ENCODE measurements at places on chromosomes 12 and 14. TPM values are rescaled to one million over a fixed set of nuclear protein-coding genes. Genes with fewer than 3 reads are reported as not detected.

GRCh38 chr14:22837114-22837749 lies 847 bp downstream of the MMP14 start:
- DNase-seq = no peak

MMP19 gene
- total RNA-seq = 10.7 TPM

TEX22 gene
- 0.17 TPM for total RNA-seq

DNA sequence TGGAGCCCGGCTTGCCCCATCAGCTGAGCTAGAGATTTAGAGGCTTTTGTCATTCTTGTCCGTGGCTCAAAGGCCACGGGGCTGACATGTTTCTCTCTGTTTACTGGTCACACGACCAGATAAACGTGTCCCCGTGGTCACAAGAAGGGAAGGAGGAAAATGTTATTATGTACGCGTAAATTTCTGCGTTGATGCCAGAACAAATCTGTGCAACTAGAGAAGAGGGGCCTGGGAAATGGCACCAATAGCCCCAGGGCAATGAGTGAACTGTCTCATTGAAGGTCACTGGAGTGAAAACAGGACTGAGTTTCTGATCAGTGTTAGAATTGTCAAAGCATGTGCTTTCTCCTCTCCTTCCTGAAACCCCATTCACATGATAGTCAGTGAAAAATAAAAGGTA lies 25.3 kb downstream of the OAS2 start:
- DNase-seq = no peak

DNA sequence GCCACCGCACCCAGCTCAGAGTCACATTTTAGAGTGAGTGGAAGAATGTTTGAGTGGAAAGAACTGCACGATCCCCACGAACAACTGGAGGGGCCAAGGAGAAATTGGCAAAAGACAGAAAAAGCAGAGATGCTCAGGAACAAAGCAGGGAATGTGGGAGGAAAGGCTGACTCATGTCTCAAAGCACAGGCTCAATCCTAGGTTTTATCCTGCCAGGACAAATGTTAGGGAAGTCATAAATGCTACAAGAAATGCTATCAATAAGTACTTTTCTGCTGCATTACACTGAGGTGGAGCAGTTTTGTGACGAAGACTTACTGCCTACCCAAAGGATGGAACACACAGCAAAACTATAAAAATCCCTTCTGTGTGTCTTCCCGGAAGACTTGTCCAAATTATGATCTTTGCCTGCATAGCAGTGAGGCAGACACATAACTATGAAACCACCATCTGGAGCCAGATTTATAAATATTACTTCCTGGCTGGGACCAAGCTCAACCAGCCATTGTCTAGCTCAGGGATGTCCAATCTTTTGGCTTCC lies 26.7 kb downstream of the NIN start:
- peak; percentile 60 for DNase-seq

GRCh38 chr14:94992046-94992445 lies 165.3 kb downstream of the DICER1 start:
- DNase-seq = no peak

DNA sequence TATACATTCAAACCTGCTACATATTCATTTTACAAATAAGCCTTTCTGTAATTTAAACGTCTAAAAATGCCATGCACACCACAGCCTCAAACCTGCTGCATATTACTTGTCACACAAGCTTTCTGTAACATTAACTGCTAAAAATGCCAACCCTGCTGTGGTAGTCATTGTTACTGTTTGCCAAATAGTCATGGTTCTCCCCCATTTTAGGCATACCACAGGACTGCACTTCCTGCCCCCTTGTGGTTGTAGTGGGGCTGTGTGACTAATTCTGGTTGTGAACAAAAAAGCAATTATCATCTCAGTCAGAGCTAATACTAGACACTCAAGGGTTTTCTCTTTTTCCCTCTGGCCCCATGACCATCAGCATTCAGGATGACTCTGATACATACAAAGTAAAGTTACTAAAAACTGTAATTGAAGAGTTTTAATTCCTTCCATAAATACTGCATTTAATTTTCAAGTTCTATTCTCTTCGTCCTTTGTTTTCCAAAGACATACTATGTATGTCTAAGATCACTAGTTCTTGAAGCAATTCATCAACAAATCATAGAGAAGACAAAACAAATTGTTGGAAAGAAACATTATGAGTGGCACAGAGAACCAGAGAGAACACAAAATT lies 5.7 kb upstream of the SLC35F4 start:
- DNase-seq = no peak

DNA sequence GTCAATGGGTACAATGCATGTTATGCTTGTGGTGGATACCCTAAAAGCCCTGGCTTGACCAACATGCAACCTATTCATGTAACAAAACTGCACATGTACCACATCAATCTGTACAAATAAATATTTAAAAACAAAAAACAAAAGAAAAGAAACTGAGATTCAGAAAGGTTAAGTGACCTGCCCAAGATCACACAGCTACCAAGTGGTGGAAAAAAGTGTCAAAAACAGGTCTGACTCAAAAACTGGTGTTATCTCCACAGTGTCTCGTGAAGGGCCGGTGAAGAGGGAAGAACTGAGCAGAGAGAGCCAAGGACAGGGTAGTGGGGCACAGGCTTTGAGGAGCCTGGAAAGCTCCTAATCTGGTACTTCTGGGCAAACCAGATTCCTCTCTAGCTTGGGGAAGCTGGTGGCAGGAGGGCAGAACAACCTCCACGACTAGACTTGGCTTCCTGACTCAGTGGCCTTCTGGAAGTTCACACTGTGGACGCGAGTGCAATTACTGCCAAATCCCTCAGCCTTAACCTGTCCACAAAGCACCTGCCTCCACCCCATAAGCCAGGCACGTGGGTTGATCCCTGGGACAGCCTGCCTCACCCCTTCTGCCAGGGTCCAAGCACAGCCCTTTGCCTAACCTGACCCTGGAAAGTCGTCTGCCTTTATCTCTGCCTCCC lies 15.6 kb downstream of the ZBTB39 start:
- peak; percentile 72 for DNase-seq

- DNase-seq = no peak
Observed at GRCh38 chr14:34213332-34213731, 248.7 kb downstream of the SPTSSA start.

NPFF gene
- total RNA-seq = not detected

- no peak for DNase-seq
Observed at GRCh38 chr12:125189015-125189414, 123.8 kb downstream of the AACS start.

- DNase-seq = no peak
Observed at GRCh38 chr14:91154851-91155625, 41.2 kb downstream of the DGLUCY start.

CCDC196 gene
- total RNA-seq = not detected

TRIM9 gene
- 0.66 TPM for total RNA-seq

- no peak for DNase-seq
Observed at GRCh38 chr12:74066476-74066875, 471.2 kb upstream of the ATXN7L3B start.

FAM222A gene
- 3.8 TPM for total RNA-seq

TESPA1 gene
- 2.9 TPM for total RNA-seq

DNA sequence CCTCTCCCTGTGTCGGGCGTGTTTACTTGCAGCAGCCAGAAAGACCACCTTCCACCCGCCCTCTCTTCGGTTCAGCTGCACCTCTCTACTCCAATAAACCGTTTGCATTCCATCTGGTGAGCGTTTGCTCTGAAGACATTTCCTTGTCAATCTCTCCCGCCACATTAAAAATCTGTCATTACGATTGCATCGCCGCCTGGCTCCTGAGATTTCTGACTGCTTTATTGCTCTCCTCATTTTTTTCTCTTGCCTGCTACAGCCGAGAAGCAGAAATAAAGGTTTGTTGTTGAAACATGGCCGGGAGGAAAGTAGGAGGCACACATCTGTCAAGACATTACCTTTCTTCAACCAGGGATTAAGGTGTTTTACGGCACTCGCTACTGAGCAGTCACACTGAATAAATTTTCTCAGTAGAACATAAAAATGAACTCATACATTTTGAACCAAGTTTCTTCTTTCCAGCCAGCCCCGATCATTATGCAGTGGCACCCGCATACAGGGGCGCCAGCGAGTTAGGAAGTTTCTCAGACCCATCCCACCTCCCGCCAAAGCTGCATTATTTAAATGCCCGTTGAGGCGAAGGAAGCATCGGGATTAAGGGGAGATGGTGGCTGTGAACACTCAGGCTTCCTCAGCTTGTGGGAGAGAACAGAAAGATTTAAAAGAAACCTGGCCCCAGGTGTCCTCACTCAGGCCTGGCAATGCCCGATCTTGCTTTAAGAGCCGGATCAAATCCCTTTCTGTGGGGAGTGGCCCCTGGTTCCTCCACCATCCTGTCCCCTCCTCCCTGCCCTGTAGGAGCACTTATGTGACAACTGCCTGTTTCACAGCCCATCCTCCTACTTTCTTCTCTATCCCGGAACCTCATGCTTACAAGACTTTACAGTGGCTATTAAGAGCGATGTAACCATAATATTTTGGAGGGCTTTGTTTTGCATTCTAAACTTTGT lies 1108.9 kb downstream of the BCL11B start:
- no peak for DNase-seq

SNRPF gene
- 9.6 TPM for total RNA-seq

GRCh38 chr12:46717159-46717558 lies 108.6 kb downstream of the SLC38A4 start:
- no peak for DNase-seq

GRCh38 chr14:61471297-61472005 lies 150.1 kb downstream of the PRKCH start:
- no peak for DNase-seq

DNA sequence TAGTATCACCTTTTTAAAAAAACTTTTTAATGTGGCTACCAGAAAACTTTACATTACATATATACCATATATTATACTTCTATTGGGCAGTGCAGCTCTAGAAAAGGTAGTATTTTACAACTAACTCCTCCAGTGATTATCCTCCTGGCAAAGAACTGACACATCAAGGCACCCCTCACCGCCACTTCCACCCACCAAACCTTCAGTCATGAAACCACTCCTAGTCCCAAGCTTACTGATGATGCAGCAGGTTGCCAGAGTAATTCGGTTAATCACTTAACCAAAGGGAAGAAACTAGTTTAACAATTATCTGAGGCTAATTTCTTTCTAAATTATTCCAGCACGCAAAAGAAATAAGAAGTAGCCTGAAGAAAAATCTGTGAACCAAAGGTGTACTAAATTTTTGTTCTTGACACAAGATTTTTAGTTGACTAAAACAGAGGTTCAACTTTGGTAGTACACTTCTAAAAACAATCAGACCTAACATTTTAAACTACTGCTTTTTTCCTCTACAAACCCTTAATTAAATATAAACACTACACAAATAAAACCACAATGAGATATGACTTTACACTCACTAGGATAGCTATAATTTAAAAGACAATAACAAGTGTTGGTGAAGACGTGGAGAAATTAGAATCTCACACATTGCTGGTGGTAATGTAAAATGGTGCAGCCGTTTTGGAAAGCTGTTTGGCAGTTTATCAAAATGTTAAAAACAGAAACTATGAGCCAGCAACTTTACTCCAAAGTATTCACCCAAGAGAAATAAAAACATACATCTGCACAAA lies 16.7 kb downstream of the SPPL3 start:
- DNase-seq = no peak

DNA sequence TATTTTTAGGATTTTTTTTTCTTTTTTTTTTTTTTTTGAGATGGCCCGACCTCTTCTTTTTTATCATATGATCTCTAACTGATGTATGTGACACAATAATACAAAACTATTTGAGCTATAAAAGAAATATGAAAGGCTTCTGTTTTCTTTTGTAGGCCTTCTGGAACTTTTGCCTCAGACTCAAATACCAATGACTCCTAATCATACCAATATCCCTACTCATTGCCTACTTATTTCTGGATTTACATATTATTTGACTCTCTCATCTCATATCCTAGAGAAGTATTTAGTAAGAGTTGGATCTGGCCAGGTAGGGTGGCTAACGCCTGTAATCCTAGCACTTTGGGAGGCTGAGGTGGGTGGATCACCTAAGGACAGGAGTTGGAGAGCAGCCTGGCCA lies 12.7 kb upstream of the WDR89 start:
- no peak for DNase-seq

RTN1 gene
- total RNA-seq = 10.9 TPM

DNA sequence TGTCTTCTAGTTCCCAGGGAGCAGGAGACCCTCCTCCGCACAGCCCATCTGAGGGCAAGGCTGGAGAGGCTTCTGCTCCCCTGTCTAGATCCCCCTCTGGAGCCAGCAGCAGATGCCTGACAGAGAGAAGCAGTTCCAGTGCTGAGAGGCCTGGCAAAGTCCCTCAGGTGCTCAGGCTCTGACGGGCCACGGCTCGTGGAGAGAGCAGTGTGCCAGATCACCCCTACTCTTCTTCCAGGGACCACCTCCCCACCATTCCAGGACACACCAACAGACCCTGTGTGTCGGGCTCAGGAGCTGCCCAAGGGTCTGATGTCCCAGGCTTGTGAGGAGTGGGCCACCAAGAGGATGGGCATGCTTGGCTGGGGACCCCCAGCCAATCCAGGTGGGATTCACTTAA lies 22.5 kb upstream of the C14orf180 start:
- no peak for DNase-seq

SDR39U1 gene
- 35.5 TPM for total RNA-seq

- DNase-seq = no peak
Observed at GRCh38 chr12:7075939-7076338, 15.4 kb downstream of the C1S start.

Data from esophagus muscularis mucosa (tissue), 4 donors.